ENCODE measurements at places on chromosomes 12 and 14. TPM values are rescaled to one million over a fixed set of nuclear protein-coding genes. Genes with fewer than 3 reads are reported as not detected.
A peak's percentile ranks its signal among the peaks of the same experiment; 100 is the strongest.

DNA sequence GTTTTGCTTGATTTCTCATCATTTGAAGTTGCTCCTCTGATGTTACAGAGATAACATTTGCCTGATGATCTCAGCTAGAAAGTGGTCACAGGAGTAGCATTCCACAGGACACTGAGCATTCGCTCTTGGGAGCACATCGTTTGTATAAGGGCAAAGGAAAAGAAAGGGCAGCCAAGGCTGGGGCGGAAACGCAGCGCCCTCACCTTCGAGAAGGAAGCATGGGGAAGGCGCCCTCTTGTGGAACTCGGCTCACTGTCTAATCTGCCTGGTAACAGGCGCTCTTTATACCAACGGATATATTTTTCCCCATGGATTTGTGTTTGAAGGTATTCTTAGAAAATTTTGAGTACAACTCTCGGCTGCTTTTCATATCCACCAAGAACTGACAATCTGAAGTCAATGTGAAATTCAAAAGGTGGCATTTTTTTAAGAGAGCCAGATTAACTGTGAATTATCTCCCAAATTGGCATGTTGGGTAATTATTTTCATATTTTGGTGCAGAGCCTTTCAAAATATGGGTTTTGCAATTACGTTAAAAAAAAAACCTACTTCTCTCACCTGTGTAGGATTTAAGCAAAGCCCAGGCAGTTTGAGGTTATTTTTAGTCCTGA, 172.7 kb downstream of the CAND1 start:
- DNase-seq = peak; percentile 79

DNA sequence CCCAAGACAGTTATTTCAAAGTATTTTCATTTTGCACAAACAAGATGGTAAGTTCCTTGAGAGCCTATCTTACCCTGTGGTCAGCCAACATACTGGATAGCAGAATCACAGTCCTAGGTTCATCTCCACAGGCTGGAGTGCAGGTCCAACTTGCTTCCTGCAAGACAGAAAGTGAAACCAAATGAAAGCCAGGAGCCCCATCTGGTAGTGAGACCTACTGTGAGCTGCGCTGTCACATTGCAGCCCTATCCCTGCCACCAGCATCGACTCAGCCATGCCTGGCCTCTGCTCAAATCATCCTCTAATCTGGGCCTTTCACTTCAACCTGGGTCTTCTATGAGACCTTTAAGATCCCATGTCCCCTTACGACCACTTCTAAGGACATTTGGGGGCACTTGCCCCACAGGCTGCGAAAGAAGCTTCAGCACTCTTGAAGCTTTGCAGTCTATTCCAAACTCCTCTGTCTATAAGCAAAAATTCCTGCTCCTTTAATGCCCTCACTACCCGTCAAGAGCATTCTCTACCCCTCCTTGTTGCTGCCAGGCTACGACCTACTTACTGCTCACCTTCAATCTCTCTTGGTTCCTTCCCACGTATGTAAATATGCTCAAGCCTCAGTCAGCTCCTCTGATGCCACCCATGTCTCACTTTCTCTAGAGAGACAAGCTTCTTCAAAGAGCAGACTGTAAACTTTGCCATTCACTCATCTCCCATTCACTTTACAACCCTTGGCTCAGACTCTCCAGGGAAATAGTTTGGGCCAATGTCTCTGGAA, 55.9 kb upstream of the TSPAN11 start:
- DNase-seq = no peak

DNA sequence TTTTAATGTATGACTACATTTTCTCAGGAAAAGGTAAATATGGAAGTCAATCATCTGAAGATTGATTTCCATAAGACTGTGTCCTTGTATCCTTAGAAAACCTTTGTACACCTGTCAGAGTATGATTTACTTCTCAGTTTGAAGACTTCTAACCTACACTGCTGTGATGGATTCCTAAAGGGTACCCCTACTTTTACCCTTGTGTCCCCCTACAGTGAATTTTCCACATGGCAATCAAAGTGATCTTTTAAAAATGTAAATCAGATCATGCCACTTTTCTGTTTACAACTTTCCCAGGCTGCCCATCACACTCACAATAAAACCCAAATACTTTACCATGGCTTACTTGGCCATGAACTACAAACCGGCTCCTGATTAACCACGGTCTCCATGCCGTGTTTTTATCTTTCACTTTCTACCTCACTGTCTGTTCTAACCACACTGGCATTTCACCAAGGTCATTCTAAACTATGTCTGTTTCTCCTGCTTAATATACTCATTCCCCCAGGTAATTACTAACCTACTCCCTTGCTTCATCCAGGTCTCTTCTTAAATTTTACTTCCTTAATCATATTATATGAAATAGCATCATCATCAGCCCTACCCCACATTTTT, 8.1 kb downstream of the DNAI7 start:
- no peak for DNase-seq

DNA sequence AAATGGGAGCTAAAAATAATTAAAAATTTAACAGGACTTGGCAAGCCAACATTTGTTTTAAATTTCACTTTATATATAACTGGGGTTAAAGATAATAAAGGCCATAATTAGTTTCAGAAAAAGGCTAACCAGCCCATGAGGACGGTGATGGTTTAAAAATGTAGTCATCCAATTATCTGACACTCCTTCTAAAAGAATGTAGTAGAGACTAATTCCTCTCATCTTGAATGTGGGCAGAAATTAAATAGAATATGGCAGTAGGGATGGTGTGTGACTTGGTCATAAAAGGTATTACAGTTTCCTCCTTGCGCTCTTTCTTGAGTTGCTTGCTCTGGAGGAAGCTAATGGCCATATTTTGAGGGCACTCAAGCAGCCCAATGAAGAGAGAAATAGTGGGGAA, 49.1 kb upstream of the PTPRB start:
- no peak for DNase-seq

DNA sequence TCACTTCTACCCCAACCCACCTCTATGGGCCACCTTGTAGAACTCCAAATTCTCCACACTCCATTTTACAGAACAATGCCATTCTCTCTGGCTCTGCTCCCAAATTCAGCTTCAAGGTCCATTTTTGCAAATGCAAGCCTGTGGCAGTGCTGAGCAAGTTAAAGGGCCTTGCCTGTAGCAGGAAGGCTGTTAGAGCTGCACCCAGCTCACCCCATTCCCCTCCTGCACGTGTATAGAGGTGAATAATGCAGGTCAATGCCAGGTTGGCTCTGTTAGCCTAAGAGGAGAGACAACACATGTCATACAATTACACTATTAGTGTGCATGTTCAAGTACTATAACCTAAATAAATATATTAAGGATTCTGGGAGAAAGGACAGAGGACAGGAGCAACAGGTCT, 120.4 kb downstream of the TBX5 start:
- DNase-seq = no peak

GRCh38 chr12:84862186-84862585, 50.4 kb downstream of the SLC6A15 start:
- DNase-seq = peak; percentile 63

DNA sequence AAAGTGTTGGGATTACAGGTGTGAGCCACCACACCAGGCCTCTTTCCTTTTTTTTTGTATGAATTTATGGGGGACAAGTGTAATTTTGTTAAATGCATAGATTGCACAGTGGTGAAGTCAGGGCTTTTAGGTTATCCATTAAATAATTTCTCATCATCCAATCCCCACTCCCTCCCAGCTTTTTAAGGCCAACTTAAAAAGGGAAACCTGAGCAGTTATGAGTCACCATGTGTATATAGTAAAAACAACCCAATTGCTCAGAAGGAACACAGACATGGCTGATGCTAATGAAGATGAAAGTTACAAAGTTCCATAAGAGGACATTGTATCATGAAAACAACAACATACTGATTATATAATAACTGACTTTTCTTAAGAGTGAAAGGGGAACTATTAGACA, 25.6 kb upstream of the ARID2 start:
- DNase-seq = peak; percentile 32

DNA sequence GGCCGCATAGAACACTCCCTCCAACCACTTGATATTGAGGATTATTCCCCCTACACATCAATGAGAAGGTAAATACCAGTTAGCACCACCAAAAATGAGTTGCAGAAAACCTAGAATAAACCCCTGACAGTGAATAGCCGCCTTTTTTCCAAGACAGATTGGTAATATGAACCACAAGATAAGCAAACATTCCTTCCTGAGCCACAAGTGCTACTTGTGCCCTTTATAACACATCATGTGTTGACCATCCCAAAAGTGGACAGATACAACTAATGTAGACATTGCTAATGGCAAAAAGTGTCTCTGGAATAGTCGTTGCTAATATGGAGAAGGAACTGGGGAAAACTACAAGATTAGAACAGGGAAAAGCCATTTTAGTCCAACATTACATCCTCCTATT, 17.2 kb downstream of the NOXRED1 start:
- peak; percentile 16 for DNase-seq

GRCh38 chr12:13069380-13069779, 25.2 kb downstream of the FAM234B start:
- no peak for DNase-seq

GRCh38 chr14:73877790-73878189, 8.9 kb upstream of the ZNF410 start:
- no peak for DNase-seq

GRCh38 chr12:131365821-131366260, 345.0 kb upstream of the SFSWAP start:
- no peak for DNase-seq

DNA sequence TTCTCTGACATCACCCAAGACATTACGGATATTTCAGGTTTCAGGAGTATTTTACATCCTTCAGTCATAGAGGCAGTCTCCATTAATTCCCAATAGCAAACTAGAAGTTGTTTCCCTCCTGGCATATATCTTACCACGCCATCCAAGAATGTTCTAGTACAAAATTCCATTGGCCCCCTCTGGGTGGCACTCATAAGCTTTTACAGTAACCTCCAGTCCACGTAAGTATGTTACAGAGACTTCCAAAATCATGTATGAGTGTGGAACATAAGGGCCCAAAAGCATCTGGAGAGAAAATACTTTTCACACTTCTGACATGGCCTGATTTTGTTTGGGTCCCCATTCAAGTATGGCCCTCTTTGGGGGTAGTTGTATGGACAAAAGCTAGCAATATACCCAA, 58.1 kb upstream of the DHRS4 start:
- no peak for DNase-seq

DNA sequence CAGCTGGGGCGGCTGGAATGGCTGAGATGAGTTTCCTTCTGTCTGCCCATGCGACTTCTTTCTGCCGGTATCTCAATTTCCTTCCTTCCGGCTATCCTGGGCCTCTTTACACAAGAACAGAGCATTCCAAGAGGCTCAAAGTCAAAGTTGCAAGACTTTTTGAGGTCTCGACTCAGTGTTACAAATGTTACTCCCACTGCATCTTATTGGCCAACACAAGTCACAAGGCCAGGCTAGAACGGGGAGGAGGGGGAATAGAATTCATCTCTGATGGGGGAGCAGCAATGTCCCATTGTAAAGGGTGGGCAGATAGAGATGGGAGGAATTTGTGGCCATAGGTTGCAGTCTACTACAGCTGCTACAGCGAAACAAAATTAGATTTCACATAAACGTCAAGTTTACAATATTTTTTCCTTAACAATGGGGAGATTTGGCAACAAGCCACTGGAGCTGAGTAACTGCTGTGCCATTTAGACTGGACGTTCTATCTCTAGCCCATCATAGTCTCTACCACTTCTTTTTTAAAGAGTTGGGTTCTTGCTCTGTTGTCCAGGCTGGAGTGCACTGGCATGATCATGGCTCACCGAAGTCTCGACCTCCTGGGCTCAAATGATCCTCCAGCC, 9.5 kb upstream of the NYNRIN start:
- DNase-seq = peak; percentile 51

GRCh38 chr14:55356913-55357312, 54.7 kb downstream of the ATG14 start:
- DNase-seq = no peak

GRCh38 chr12:64826234-64826633, 1.8 kb downstream of the TBC1D30 start:
- peak; percentile 41 for DNase-seq

DNA sequence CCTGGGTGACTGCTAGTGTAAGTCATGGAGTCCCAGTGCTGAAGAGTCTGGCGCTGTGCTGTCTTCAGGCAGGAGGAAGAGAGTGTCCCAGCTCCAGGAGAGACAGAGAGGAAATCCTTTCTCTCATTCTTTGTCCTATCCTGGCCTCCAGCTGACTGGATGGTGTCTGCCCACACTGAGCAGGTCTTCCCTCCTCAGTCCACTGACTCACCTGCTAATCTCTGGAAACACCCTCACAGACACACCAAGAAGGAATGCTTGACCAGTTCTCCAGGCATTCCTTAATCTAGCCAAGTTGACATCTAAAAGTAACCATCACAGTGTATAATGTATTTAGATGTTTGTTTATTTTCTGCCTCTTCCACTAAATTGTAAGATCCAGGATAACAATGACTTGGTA, 53.9 kb downstream of the EMP1 start:
- DNase-seq = no peak

- DNase-seq = peak; percentile 70
Observed at GRCh38 chr12:117686911-117687377, 281.8 kb downstream of the KSR2 start.

- no peak for DNase-seq
Observed at GRCh38 chr12:51386351-51386750, 4.9 kb downstream of the GALNT6 start.

GRCh38 chr12:85779768-85780167, 56.4 kb downstream of the RASSF9 start:
- DNase-seq = no peak

GRCh38 chr12:97097734-97098133, 190.7 kb downstream of the NEDD1 start:
- DNase-seq = no peak

DNA sequence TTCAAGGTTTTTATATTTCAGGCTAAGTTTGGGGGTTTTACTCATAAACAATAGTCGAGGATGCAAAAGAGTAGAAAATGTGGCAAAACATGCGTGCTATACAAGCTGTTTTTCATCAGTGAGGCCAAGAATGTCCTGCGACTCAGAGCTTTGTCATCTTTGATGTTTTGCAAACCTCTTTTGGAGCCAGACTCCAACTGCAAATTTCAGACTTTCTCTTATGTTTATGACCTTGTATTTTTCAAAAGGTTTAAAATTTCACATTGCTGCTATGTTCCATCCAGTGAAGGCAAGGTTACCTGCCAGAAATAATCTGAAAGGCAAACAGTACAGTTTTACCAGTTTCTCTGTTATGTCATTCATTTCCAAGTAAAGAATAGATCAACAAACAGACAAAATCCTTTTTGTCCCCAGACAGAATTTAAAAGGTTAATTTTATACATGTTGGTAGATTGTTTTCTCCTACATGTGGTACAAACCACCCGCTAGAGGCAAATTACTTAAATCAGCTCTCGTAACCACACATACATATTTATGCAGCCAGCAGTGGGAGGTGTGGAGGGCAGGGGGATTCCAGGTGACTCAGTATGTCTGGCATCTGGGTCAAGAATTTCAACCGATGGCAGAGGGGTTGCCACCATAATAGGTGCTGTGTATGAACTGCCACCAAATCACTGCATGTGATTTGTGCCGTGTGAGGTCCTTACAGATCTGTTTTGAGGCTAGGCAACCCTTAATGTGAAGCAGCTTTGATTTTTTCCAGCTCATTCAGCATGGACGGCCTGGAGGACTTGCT, 119.8 kb upstream of the CPM start:
- peak; percentile 74 for DNase-seq

Gene NXPH4
- total RNA-seq = 1.6 TPM

Gene CD27
- under 0.01 TPM for total RNA-seq

Gene LALBA
- not detected for total RNA-seq

Gene RFX4
- not detected for total RNA-seq

Gene MEG3
- 120 TPM for total RNA-seq

All from fibroblast of villous mesenchyme (primary cell).